ENCODE measurements at places on chromosomes 12 and 14.

DNA sequence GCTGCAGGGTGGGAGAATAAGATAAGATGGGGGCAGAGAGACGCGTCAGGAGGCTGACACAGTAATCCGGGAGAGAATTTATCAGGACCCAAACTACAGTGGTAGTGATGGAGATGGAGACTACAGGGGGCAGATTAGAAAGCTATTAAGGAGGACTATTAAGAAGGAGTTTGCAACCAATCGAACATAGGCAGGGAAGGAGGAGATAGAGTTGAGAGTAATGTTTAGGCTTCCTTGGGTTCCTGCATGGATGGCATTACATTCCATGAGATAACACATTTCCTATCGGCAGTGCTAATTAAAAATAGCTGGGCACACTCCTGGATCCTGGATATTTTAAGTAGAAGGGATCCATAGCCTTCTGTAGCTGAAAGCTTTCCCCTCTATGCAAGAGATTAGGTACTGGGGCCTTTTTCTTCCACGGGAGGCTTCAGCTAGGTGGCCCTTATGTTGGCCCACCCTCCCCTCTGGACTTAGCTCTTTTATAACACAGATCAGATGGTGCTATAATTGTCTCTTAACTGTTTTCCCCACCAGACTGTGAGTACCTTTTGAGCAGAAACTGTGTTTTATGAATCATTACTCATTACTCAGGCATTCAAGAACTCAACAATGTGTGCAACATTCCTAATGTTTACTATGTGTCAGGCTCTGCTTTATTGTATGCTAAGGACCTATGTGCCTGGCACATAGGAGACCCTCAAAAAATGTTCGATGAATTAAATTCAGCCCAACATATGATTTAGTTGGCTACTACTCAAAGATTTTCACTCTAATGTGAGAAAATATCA lies 113.0 kb downstream of the RMST start:
- DNase-seq: no peak

DNA sequence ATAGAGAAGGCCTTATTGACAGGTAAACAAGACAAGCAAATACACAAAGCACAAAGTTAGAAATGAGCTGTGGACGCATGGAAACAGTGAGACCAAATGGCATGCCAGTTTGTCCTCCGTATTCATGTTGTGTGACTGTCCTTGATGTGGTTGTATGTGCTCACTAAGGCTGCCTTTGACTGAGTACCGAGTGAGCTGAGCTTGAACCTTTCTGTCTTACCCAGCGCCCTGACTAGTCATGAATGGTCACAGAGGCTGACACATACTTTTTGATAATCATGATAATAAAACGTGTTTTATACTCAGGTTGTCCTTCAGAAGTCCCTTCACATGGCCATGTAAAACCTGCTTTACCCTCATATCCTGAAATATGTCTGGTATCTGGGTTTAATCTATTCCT lies 553 bp upstream of the CATSPERB start:
- DNase-seq: no peak

GRCh38 chr14:60514741-60515491 lies 6.0 kb downstream of the SIX6 start:
- DNase-seq: no peak

GRCh38 chr12:25058658-25059058 lies 109.8 kb upstream of the BCAT1 start:
- no peak for DNase-seq

DNA sequence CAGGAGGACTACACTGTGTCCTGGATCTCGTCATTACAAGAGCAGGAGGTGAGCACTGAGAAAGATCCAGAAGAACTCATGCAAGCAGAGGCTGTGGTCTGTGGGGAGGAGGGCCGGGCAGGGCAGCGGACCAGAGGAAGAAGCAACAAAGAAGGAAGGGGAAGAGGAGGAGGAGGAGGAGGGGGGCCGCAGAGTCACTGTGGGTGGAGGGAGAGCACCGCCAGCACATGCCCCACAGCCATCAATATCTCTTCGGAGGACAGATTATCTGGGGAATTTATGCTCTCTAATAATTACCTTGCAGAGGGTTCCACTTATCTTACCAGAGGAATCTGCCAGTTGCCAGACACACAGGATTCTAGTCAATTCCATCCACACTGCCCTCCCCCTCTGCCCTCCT lies 105.6 kb downstream of the DPF3 start:
- DNase-seq: no peak

- no peak for DNase-seq
Measured at GRCh38 chr12:24661657-24662096, 287.2 kb downstream of the BCAT1 start.

DNA sequence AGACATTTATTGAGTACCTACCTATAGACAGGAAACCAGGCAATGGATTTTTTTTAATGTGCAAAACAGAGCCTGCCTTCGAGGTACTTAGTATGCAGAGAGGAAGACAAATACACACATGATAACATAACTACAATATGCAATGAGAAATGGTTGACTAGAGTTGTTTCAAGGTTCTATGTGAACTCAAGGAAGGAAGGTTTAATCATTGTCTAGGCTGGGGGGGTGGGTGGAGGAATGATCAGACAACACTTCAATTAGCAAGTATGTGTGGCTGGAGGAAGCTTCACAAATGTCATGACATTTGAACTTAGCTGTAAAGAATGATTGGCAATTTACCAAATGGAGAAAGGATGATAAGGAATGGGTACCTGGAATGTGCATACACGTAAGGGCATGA lies 985.3 kb downstream of the FLRT2 start:
- no peak for DNase-seq

DNA sequence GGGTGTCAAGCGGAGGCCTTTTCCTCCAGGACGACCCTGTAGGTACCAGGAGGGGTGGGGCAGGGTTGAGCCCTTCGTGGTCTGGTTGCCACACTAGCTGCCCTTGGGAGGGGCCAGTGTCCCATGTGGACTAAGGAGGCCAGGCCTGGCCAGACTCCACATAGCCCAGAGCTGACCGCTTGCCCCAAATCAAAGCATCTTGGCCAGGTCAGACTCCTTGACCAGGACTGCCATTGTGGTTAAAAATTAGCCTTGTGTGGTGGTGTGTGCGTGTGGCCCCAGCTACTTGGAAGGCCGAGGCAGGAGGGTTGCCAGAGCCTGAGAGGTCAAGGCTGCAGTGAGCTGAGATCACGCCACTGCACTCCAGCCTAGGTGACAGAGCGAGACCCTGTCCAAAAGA lies 24.8 kb downstream of the ALDH2 start:
- no peak for DNase-seq

DNA sequence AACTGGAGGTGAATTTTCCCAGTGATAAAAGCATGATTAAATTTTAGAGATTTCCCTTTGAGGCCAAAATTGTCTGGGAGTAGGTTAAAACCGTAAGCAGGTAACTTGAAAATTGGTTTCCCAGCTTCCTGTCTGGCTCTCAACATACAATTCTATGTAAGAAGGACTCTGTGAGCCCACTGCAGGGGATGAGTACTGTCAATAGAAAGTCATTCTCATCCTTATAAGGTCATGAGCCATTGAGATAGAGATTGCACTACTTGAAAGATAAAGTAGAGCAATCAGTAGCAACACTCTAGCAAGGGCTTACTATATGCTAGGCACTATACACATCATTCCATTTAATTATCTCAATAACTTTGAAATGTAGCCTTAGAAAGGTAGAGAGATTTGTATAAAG lies 225.6 kb upstream of the HMGA2 start:
- no peak for DNase-seq

DNA sequence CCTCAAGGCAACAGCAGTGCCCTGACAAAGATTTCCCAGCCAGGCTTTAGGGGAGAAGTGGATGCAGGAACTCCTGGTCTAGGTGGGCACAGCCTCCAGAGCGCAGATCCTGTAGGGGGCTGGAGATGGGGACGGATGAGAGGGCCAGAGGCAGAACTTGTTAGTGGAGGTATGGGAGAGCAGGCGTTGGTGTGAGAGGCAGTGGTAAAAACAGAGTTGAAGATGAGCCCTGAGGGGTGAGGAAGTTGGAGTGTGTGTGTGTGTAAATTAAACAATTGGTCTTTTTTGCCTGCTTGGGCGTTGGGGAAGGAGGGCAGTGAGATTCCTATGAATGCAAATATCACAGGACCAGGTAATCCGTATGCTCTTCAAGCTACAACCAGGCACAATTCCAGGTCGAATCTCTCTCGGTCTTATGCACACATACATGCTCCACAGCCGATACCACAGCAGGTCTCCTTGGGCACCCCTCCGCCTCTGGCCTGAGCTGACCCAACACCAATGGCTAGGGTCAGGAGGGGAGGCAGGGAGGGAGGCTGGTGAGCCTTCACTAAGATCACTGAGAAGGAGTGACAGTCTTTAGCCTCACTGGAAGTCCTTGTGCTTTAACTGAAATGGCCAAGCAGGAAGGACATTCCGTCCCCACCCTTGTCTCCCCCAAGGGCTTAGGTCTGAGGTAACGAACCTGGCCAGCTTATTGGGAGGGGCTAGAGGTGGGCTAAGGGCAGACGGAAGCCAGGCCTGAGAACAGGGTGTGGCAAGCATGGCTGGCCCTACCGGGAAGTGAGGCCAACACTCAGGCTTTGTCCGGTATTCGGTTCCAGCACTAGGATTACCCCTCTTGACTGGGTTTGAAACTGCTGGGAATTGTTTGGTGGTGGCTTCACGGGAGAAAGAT lies 1.5 kb upstream of the KRT7 start:
- no peak for DNase-seq

GRCh38 chr12:88172844-88173407 lies 30.8 kb downstream of the TMTC3 start:
- no peak for DNase-seq

- no peak for DNase-seq
Measured at GRCh38 chr12:119024356-119024755, 43.0 kb downstream of the SRRM4 start.

DNA sequence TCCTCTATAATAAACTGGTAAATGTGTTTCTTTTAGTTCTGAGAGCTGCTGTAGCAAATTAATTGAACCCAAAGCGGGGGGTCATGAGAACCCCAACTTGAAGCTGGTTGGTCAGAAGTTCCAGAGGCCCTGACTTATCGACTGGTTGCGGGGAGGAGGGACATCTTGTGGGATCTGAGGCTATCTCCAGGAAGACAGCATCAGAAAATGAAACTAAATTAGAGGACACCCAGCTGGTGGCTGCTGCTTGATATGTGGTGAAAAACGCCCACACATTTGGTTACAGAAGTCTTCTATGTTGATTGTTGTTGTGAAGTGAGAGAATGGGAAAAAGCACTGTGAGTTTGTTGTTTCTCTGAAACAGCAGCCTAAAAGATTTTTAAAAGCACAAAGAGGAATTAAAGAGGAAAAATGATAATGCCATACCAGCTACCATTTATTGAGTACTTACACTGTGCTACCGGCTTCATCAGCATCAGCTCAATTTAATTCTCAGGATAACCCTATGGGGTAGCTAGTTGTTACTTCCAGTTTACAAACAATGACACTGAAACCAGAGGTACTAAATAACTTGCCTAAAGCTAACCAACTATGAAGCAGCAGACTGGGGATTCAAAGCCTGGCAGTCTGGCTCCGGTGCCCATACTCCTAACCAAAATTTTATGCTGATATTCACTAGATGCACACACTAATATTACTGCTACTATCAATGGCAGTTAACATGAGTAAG lies 24.3 kb downstream of the DDX24 start:
- no peak for DNase-seq

GRCh38 chr14:69536971-69537370 lies 37.7 kb downstream of the CCDC177 start:
- no peak for DNase-seq

GRCh38 chr14:99968941-99969340 lies 96.3 kb upstream of the EVL start:
- DNase-seq: no peak

DNA sequence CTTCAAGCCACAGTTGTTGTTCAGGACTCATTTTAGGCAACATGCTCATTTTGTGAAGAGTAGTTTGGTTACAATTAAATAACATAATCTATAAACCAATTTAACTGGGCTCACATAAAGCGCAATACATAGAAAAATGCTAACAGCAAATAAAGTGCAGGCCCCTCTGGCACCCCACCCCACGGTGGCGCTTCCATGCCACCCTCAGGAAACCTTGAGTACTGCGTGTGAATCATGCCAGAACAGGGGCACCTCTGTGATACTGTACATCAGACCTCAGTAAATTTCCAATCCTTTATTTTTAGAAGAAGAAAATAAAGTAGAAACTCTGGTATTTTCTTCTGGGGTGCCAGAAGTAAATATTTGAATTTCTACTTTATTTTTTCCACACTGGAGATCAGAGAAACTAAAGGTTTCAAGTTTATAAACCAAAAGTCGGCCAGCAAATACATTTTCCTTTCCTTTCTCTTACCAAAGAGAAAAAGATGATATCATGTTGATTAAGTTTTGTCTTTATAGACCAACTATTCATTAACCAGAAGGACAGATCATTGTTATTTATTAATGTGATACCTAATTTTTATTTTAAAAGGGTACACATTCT lies 316.8 kb downstream of the PAWR start:
- no peak for DNase-seq

DNA sequence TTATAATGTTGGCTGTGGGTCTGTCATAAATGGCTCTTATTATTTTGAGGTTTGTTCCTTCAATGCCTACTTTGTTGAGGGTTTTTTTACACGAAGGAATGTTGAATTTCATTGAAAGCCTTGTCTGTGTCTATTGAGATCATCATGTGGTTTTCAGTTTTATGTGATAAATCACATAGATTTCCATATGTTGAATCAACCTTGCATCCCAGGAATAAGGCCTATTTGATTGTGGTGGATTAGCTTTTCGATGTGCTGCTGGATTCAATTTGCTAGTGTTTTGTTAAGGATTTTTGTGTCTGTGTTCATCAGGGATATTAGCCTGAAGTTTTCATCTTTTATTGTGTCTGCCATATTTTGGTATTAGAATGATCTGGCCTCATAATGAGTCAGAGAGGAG lies 27.6 kb downstream of the SLC2A13 start:
- no peak for DNase-seq

GRCh38 chr12:103879048-103879692 lies 38.1 kb upstream of the NT5DC3 start:
- DNase-seq: no peak

- no peak for DNase-seq
Measured at GRCh38 chr14:68896132-68896531, 83.0 kb downstream of the ACTN1 start.

DNA sequence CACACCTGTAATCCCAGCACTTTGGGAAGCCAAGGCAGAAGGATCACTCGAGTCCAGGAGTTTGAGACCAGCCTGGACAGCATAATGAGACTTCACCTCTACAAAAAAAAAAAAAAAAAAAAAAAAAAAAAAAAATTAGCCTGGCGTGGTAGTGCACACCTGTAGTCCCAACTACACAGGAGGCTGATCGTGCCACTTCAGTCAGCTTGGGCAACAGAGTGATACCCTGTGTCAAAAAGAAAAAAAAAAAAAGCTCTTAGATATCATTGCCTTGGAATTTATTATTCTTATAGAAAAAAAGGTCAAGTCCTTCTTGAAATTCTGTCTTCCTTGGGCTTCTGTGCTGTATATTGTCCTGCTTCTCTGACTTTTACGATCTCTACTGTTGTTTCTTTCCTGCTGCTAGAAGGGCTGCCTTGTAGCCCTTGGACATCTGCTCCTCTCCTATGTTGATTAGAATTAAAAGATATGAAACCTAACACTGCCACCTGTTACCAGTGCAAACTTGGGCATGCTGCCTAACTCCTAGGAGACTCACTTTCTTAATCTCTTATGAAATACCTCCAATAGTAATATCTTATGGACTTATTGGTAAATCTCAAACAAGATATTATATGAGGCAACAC lies 5.7 kb downstream of the TMEM19 start:
- DNase-seq: no peak
